ENCODE measurements at places on chromosomes 3 and 15.

- DNase-seq, result no peak
Observed at GRCh38 chr15:80061582-80061981, 2.1 kb downstream of the ZFAND6 start.

DNA sequence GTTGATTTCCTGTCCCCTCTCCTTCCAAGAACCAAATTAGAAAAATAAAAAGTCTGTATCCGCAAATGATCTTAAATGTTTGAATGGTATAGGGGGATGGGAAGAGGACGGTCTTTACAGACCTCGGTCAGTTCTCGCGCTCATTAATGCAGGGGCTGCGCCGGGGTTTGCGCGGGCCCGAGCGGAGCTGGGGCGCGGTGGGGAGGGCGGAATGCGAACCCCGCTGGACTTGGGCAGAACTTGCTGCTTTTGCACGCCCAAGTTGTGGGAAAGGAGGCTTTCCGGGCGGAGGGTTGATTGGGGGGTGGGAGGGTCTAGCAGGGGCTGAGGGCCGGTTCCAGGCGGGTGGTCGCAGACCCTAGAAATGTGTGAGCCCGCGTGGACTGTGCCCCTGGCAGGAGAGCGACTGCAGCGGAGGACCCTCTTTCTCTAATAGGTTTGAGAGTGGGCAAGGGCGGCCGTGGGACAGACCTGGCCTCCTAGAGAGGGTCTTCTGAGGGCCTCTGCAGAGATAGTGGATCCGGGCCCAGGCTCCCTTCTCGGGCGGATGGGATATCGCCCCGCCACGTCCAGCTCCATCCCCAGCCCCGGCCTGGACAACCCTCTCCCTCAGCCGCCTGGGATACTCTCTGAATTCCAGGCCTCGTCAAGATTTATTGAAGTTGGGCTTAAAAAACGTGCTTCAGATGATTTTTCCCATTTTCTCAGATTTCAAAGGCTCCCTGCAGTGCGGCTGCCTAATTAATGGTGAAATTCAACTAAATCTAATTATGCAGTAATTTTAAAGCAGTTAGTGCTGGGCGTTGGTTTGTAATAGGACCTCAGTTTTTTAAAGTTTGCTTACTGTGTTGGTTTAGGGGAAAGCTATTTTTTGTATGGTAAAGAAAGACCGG is 11.3 kb downstream of the NR2F2 start:
- no peak for DNase-seq

- peak; percentile 21 for DNase-seq
Observed at GRCh38 chr3:138824114-138824506, 10.6 kb downstream of the PIK3CB start.

DNA sequence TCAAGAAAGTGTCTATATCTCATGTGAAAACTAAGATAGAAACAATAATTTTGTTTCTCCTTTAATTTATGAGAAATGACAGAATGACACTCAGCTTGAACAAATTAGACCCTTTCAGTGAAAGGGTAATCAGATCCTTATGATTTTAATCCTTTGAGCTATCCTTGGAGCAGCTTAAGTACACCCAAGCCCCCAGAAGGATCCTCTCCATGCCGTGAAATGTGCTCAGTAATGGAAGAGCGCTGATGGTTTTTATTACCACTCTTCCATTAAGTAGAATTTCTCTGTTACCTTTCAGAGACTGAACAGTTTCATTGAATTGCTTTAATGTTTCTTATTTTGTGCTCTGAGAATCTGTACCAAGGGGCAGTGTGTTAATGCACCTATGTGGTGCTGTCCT is 54.3 kb downstream of the HMG20A start:
- no peak for DNase-seq

GRCh38 chr3:74469151-74469550 is 145.3 kb downstream of the CNTN3 start:
- no peak for DNase-seq

DNA sequence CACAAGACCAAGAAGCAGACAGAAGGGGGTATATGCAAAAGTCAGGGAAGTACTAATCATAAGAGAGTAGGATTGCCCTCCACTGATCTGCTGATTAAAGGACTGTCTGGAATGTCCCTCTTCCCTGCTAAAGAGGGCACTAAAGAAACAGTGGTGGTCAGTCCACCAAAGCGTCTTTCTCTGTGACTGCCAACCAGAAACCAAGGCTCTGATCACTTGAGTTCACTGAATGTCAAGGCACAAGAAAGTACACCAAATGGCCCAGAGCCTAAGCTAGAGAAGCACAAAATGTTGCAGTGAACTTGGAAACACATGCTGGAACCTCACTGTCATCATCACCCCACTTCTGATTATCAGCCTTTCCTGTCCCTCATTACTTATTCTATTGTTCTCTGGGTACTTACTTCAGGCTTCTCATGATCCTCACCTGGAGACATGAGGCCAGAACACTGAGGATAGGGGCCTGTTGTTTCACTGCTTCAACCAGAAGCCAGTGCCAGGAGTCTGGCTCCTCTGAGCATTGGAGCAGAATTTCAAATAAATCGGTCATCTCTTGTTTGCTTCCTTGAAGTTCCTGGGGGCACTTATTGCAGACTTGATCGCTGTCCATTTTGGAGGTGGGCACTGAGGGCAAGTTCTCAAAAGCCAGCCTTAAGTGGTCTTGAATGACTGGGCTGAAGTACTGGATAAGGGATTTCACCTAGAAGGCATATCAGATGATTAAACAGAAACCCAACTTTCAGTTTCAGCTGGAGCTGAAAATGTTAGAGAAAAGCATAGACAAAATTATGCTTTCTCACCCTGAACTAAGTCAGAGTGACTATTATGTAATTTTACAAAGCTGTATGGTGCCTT is 58.9 kb downstream of the EIF3J start:
- no peak for DNase-seq

- DNase-seq, result peak; percentile 52
Observed at GRCh38 chr3:173502983-173503568, 105.5 kb downstream of the NLGN1 start.

- peak; percentile 95 for DNase-seq
Observed at GRCh38 chr3:99659032-99659431, 20.6 kb downstream of the COL8A1 start.

- DNase-seq, result peak; percentile 63
Observed at GRCh38 chr3:184645336-184645735, 66.5 kb downstream of the MAGEF1 start.

GRCh38 chr3:14804835-14805780 is 13.7 kb upstream of the FGD5 start:
- no peak for DNase-seq

DNA sequence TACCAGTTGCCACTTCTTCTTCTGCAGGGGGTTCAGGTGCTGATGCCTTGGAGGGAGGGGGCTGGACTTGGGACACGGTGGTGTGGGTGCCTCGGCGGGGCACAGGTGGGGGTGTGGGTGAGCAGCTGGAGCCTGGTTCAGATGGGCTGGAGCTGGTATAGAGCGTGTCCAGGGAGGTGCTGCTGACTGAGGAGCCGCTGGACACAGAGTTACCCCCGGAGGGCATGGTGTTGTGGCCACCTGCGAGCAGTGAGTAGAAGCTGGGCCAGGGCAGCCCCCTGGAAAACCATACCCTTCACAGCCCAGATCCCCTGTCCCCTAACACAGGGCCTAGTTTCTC is 4.2 kb downstream of the NCKIPSD start:
- no peak for DNase-seq

GRCh38 chr3:16171009-16171408 is 3.5 kb upstream of the GALNT15 start:
- DNase-seq, result no peak

- DNase-seq, result peak; percentile 83
Observed at GRCh38 chr3:45635475-45636256, 41.1 kb downstream of the LIMD1 start.

- no peak for DNase-seq
Observed at GRCh38 chr15:64444836-64445235, 15.5 kb upstream of the ZNF609 start.

DNA sequence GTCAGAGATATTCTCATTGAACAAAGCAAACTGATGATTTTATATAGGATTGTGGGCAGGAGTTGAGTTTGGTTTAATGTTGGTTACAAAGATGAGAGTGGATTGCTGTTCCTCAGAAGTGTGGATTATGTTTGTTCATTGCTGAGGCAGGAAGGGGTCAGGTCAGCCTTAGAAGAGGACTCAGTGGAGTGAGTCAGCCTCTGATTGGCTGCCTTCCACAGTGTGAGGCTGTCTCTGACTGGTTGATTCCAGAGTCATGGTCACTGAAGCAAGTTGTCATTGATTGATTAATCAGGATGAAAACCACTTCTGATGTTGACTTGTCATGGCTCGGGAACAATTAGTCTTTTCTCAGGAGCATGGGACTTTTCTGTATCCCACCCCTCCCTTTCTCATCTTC is 36.2 kb downstream of the KBTBD12 start:
- peak; percentile 18 for DNase-seq

DNA sequence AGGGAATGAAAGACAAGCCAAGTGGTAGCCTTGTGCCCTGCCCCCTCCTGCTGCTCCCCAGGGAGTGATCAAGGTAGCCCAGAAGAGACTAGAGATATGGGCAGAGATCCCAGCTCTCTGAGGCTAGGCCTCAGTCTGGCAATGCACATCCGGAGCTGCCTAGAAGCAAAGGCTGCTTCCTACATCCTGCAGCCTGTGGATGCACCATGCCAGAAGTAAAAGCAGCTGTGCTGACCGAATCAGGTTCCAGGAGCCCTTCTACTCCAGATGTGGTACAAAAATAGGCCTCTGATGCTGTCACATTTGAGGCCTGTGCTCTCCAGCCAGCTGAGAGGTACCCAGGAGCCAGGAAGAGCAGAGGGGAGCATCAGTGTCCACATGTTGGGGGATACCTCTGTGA is 16.0 kb downstream of the TRAIP start:
- DNase-seq, result no peak

GRCh38 chr3:150407808-150408220 is 284 bp upstream of the TSC22D2 start:
- no peak for DNase-seq

DNA sequence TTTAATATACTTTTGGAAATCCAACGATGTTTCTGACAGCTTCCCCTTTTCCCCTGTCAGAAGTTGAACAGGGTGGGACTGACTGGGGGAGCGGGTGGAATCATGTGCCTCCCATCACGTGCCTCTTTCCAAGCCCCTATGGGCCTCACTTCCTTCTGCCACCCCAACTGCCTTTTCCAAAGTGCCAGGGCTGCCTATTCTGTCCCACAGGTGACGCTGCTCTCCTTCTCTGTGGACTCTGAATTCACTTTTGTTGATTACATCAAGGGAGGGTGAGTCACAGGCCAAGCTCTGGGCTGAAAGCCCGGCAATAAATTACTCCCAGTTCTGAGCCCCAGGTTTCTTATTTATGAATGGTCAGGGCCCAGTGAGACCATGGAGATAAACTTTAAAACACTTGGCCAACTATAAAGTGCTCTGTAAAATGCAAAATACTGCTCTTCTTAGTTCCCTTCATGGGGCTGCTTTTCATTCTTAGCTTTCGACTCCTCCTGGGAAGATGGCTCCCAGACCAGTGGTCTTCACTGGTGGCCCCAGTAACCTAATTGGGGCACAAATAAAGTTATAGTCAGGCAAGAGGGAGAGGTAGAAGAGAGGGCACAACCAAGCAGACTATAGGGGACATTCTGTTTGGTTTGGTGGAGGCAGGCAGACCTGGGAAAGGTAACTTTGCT is 12.3 kb downstream of the CPNE9 start:
- peak; percentile 88 for DNase-seq

GRCh38 chr3:151439652-151440125 is 21.2 kb downstream of the IGSF10 start:
- peak; percentile 44 for DNase-seq

DNA sequence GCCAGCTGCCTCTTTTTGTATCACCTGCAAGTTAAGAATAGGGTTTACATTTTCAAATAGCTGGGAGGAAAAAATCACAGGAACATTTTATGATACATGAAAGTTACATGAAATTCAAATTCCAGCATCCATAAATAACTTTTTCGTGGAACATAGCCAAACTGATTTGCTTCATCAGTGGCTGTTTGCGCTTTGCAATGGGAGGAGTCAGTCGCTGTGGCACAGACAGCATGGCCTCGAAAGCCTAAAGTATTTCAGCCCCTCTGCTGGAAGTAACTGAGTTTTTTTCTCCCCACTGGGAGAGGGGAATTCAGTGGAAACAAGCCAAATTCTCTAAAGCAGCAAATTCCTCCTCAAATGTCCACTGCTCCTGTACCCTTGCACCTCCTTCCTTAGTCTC is 271.9 kb downstream of the SUCLG2 start:
- no peak for DNase-seq

- DNase-seq, result no peak
Observed at GRCh38 chr3:13688034-13688433, 139.1 kb downstream of the FBLN2 start.

DNA sequence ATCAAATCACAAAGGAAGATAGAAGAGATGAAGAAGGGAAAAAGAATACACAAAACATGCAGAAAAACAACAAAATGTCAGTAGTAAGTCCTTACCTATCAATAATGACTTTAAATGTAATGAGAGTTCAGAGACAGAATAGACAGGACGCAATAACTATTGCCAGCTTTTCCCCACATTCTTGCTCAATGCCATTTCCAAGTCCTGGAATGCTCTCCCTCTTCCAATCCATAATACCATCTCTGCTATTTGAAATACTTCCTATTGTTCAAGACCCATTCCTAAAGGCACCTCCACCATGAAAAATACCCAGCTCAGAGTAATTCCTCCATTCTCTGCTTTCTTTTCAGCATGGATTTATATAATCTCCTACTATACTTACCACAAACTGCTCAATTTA is 33.4 kb downstream of the CCDC54 start:
- DNase-seq, result no peak

DNA sequence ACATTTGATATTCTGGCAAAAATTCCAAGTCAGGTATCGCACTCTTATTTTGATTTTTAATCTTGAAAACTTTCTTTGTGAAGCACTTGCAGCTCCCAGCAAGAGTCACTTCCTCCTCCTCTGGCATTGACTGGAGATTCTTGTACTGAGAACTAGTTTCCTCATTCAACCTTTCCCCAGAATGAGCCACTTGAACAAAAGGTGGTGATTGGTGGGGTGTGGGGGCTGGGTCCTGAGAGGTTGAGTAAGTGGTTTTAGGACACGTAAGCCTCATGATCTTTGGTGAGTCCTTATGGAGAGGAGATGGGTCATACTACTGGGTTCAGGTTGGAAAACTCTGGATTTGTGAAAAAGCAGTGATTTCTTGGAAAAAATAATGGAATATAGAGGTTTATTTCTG is 32.3 kb upstream of the ONECUT1 start:
- no peak for DNase-seq

GRCh38 chr3:161548301-161548700 is 51.7 kb downstream of the OTOL1 start:
- DNase-seq, result no peak

GRCh38 chr15:31843426-31844055 is 186.8 kb upstream of the CHRNA7 start:
- no peak for DNase-seq

DNA sequence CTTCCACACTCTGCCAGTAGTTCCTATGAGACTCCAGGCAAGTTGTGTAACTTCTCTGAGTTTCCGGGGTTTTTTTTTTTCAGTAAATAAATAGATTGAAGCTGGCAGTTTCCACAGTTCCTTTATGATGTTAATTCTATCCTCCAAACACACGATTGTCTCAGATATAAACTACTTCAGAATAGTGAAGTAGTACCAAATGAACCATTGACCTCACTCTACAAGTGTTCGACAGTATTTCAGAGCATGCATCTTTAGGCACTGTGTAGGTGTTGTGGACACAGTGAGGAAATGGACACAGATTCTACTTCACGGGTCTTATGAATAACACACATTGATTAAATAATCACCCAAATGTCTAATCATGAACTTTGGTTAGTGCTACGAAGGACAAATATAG is 136.1 kb upstream of the IGSF10 start:
- DNase-seq, result no peak

GRCh38 chr15:39255760-39256159 is 325.1 kb upstream of the THBS1 start:
- no peak for DNase-seq

GRCh38 chr3:107345822-107346405 is 31.3 kb upstream of the CCDC54 start:
- DNase-seq, result no peak

Measured in NCI-H226 (cell line).